ENCODE measurements at places on chromosomes 1 and 21.

DNA sequence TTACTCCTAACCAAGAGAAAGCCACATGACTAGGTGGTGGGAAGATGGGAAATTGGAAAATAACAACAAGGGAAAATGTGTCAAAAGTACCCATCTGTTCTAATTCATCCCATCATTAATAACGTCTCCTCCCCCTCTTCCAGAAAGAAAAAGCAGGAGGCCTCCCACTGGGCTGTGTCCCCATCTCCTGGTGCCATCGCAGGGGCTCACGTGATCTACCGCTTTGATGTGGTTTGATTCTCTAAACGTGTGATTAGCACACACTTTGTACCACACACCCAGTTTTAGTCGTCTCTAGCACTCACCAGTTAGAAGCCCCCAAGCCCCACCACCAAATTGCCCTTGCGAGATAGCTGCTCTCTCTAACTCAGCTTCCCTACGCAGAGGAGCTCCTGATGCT is 353.6 kb downstream of the RRAGC start:
- DNase-seq, result no peak

GRCh38 chr21:44416193-44416592 is 39.1 kb upstream of the LRRC3 start:
- no peak for DNase-seq

GRCh38 chr1:6831366-6831765 is 46.1 kb downstream of the CAMTA1 start:
- no peak for DNase-seq

DNA sequence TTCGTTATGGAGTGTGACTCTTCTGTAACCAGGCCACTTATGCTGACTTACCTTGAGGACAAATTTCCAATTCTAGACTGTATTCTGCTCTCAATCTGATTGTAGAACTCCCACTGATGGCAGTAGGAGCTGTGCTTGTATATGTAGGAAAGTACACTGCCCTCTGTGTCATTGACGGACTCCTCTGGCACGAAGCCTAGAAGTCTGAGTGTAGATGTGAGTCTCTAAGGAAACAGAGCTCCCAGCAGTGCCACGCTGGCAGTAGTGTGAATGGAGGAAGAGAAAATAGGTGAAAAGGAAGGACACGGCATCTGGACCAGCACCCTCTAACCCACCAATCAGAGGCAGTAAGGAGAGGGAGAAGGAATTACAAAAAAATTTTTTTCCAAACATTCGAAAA is 130.4 kb upstream of the ADGRL2 start:
- no peak for DNase-seq

DNA sequence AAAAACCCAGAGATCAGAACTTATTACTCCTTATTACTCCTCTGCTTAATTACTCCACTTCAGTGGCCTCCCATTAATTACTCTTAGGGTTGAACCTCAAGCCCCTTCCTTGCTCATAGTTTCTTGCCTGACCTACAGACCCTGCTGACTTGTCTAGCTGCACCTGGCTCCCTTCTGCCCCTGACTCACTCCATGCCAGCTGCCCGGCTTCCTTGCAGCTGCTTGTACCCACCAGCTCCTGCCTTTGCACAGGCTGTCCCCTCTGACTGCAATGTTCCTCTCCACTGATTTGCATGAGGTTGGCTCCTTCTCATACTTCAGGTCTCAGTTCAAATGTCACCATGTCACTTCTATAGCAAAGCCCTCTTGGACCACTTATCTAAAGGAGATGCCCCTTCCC is 1.9 kb upstream of the PTPRU start:
- no peak for DNase-seq

DNA sequence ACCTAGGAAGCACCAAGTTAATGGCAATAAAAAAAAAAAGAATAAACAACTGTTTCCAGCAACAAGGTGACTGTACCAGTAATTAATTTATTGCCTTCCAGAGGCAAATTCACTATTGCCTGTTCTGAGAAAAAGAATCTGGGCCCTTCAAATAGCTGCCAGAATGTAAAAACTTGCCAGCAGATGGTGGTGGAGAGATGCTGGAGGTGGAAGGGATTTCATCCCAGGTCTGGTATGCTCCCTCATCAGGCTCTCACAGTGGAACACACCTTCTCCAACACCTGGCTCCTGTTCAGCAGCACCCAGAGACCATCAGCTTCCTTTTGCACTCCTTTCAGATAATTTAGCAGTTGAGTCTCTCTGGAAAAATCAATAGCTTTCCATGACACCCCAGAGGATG is 792.9 kb upstream of the ADAMTS5 start:
- no peak for DNase-seq

- no peak for DNase-seq
Measured at GRCh38 chr1:29986986-29987385, 736.4 kb downstream of the MATN1 start.

DNA sequence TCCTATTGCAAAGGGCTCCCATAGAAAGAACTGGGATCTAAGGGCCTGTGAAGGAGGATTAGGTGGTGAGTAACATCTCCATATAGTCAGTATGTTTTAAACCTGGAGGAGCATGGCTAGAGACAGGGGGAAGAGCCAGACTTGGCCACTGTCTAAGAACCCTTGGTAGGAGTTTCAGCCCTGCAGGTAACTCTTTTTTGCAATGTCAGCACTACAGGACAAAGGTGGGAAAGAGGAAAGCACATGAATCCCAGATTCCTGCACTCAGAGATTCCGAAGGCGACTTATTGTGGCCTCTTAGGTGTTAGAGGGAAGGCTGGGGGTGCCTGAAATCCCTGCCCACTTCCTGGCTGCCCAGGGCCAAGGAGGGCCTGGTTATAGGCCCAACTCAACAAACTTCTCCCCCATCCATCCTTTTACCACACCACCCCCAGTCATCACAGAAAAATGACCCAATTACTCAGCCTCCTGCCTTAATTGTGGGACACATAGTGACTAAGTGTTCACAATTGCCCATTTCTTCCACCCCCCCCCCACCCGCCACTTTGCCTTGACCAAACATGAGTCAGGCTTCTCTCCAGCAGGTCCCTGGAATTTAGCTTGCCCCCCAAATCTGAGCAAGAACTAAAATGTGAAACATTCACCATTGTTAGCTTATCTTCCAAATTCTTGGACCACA is 1.9 kb upstream of the NTNG1 start:
- DNase-seq, result no peak

- DNase-seq, result no peak
Measured at GRCh38 chr1:226831953-226832352, 38.5 kb upstream of the PSEN2 start.

DNA sequence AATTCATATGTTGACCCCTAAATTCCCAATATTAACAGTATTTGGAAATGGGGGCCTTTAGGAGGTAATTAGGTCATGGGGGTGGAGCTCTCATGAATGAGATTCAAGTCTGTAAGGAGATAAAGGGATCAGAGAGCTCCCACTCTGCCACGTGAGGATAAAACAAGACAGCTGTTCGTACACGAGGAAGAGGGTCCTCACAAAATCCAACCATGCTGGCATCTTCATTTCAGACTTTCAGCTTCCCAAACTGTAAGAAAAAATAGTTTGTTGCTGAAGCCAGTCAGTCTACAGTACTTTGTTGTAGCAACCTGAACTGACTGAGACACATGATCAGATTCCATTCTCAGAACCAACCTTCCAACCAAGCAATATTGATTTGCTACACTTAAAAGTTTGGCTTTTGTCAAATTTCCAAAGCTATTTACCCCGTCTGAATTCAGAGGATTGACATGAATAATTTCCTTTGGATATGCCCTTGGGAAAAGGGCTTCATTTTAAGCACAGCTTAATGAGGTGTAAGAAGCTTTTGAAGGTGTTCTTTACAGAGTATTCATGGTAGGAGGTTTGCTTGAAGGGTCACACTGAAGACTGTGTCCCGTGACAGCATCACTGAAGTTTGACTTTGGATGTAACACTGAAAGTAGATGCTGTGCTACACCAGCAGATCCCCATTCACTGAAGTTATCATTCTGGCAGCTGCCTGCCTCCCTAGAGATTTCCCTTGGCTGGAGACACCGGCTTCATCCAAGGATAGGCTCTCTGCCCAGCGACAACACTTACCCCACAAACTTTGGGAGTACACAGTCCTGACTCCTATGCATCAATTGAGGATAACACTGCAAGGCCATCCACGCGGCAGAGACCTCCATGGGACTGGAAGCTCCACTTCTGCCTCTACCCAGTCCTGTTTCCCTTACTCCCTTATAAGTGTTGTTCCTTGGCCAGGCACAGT is 4.9 kb upstream of the OMA1 start:
- DNase-seq, result no peak

DNA sequence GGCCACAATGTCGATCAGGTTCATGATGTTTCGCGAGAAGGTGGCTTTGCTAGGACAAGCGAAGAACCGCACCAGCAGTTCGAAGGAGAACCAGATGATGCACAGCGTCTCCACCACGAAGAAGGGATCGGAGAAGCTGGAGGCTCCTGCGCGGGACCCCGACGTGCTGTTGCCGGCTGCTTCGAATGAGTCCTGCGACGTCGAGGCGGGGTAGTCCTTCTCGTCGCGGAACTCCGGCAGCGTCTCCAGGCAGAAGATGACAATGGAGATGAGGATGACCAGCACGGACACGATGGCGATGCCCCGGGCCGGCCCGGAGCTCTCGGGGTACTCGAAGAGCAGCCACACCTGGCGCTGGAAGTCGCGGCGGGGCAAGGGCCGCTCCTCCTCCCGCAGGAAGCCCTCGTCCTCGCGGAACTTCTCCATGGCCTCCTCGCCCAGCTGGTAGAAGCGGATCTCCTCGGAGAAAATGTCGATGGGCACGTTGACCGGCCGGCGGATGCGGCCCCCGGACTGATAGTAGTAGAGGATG is 869 bp downstream of the KCNA3 start:
- peak; percentile 36 for DNase-seq

DNA sequence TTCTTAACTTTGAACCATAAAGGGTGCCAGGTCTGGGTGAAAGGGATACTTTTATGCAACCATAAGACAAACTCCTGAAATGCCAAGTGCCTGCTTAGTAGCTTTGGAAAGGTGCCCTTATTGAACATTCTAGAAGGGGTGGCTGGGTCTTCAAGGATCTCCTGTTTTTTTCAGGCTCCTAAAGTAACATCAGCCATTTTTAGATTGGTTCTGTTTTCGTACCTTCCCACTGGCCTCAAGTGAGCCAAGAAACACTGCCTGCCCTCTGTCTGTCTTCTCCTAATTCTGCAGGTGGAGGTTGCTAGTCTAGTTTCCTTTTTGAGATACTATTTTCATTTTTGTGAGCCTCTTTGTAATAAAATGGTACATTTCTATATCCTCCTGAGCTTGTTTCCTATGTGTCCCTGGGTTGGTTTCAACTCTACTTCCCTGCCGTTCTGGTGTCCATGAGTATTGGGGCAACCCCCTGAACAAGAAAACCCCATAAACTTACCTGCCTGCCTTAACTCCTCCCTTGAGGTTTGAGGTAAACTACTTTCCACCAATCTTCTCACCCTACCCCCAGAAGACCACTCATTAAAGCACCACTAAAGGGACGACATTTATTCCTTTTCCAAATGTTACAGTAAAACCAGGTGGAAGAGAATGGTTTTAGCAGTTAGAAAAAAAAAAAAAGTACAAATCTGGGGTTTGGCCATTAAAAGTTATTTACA is 2.6 kb downstream of the MARCKSL1 start:
- no peak for DNase-seq

Measured in T-helper 1 cell (primary cell).